H7 (cell line): ENCODE measurements at places on chromosomes 4 and X. TPM values are rescaled to one million over a fixed set of nuclear protein-coding genes. Genes with fewer than 3 reads are reported as not detected.

Gene GPR119
- total RNA-seq, result not detected in 2 replicates

DNA sequence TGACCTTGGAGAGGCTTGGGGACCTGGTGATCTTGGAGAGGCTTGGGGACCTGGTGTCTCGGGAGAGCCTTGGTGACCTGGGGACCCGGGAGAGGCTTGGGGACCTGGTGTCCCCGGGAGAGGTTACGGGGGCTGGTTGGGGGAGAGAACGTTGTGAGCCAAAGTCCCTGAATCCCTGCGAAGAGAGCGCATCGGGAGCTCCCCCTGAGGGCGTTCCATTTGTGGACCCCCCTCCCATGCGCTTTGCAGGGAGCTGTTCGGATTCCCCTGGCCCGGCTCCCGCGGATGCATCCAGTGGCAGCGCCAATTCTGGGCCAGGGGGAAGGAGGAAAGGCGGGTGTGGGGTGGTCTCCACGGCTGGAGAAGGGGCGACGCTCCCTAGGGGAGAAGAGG lies 13.3 kb downstream of the SHOX start:
- DNase-seq, result peak; percentile 69

- no peak for DNase-seq
Observed at GRCh38 chr4:141647966-141648365, 11.6 kb downstream of the IL15 start.

- no peak for DNase-seq
Observed at GRCh38 chr4:95250544-95251137, 298.1 kb downstream of the UNC5C start.

Gene SRPK3
- total RNA-seq, result not detected in 2 replicates

DNA sequence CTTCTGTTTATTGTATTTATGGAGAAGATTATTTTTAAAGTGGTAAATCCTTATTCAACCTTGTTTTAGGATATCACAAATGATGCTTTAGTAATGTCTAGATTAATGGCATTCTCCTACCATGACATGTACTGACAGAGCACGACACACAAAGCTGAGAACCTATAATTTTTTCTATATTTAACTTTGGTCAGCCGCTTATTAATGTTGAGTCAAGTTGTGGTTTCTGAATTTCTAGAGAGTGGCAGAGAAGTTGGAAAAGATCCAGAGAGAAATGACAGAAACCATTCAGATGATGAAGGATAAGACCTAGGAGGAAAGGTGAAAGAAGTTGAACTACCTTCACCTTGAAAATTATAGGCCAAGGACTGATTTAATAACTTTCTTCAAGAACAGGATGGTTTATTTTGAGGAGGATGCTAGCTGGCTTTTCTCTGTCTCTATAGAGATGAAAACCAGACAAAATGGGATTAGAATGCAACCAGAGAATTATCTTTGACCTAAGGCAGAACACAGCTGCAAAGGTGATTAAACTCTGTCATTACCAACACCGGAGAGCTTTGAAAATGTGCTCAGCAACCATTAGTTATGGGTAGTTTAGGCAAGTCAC lies 62.6 kb upstream of the TSPAN5 start:
- DNase-seq, result no peak

Gene PAGE1
- not detected in 2 replicates for total RNA-seq

Gene TCEAL5
- 0.37 and 0.66 TPM in 2 replicates for total RNA-seq

- peak; percentile 21 for DNase-seq
Observed at GRCh38 chr4:152255437-152255836, 280.5 kb downstream of the FBXW7 start.

DNA sequence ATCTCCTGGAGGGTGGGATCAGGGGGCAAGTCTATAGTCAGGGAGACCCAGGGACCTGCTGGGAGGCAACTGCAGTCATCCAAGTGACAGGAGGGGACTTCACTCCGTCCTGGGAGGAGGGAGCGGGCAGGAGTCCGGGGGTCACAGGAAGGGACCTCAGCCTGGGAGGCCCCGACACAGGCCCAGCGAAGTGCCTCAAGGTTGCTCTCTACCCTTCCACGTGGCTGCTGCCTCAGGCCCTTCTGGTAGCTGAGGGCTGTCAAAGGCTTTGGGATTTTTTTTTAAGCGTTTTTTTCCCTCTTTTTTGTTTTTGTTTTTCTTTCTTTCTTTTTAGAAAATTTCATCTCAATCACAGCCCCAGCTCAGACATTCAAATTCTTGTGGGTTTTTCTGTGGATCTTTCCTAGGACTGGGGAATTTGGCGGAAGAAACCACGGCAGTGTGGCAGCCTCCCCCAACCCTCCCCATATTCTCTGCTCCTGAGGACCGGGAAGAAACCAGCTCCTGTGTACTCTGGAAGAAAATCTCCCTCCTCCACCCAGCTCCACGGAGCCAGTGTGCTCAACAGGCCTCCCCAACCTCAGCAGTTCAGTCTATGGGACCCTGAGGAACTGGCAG lies 1.4 kb upstream of the HAUS7 start:
- DNase-seq, result no peak

- no peak for DNase-seq
Observed at GRCh38 chr4:174929346-174929745, 11.2 kb downstream of the ADAM29 start.

Gene TMPRSS11D
- total RNA-seq, result not detected in 2 replicates

DNA sequence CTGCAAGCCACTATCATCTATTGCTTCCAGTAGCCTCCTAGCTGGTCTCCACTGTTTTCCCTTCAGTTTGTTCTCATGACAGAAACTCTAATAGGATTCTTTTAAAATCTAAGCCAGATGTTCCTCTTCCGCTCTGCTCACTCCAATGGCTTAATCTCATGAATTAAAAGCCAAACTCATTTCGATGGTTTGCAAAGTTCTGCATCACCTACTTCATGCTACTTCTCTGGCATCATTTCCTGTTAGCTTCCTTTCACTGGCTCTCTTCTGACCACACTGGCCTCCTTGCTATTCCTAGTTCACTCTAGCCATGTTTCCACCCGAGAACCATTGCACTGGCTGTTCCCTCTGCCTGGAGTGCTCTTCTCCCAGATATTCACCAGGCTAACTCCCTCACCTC lies 102.0 kb upstream of the LSM6 start:
- DNase-seq, result no peak

DNA sequence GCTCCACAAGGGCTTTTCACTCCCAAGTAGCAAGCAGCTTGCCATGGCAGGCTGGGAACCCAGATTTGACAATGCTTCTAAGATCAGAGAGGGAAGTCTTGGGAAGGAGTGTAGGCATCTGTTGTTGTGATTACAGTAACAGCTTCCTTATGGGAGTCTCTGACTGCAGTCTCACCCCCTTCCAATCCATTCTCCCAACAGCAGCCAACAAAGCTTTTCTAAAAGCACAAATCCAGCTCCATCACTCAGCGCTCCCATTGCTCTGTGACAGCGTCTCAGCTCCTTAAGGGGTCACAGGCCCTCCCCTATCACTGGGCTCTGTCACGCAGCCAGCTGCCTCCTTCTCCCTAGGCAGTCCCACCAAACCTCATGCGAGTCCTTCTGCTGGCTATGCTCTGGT lies 7.1 kb downstream of the IGFBP7 start:
- no peak for DNase-seq

- no peak for DNase-seq
Observed at GRCh38 chr4:164765833-164766232, 11.9 kb downstream of the SMIM31 start.

- DNase-seq, result no peak
Observed at GRCh38 chr4:48767055-48767929, 12.8 kb downstream of the FRYL start.

GRCh38 chr4:140611854-140612253 lies 43.1 kb upstream of the UCP1 start:
- no peak for DNase-seq

Gene FAM47E
- 0.17 and 1.4 TPM in 2 replicates for total RNA-seq

- DNase-seq, result no peak
Observed at GRCh38 chr4:74390677-74391076, 25.7 kb downstream of the EREG start.

DNA sequence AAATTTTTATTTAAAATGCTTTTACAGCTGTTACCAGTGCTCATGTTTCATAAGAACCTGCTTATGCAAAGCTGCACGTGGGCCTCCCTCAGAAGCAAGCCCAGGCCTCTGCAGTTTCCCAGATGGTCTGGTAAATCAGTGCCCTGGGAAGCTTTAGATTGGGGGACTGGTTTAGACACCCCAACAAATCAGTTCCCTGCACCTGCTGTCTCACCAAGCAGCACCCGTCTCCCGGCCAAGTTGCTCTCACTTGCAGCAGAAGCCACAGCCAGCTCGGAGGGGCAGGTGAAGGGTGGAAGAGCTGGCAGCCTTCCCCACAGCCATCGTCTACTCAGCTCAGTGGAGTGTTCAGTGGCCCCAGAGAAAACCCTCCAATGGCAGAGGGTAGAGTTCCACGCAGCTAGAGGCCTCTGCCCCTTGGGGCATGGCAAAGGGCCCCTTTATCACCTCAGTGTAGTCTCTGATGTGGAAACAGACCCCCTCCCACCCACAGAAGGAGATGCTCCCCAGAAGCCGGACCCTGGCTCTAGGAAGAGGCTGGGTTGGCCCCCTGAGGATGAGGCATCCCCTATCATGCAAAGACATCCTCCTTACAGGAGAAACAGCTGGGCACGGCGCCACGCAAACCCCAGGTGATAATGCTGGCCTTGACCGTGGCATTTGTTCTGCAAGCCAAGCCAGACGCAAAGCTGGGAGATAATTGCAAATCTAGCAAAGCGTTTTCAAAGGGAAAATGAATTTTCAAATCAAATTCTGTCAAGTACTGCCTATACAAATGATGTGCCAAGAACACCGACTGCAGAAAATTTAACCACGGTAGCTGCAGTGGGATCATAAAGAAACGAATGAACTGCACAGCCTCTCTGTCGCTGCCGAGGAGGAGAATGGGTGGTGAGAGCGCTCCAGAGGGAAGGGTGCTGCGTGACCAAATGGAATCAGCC lies 51.9 kb downstream of the ZFYVE28 start:
- peak; percentile 42 for DNase-seq

Gene NEK1
- total RNA-seq, result 3.3 and 4.7 TPM in 2 replicates
